Ecto neural progenitor cell (in vitro differentiated cells): ENCODE measurements at places on chromosomes 12 and 14.

DNA sequence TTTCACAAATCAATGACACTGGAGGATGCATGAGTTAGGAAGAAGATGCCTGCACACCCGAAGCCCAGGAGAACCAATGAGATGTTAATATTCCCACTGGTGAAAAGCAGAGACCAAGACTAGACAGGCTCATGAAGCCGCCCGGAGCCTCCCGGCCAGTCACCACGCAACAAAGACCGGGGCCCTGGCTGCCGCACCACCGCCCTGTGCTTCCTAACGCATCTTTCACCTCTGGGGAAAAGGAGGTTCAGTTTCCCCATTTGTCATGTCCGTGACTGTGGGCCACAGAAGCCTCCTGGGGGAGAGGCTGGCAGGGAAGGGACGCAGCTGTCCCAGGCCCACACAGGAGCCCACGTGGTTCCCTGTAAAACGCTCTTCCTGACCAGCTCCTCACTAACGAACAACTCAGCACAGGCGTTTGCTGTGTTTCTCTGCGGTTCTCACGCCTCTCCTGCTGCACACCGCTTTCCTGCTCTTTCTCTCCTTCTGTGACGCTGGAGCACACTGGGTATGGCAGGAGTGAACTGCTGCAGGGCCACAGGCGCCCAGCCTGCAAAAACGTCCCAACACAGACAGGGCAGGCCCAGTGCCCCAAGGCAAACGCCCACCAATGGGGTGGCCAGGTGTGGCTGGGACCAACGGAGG is 10.8 kb downstream of the RIMBP2 start:
- DNase-seq: peak; percentile 44

GRCh38 chr14:29799464-29800095 is 128.1 kb downstream of the PRKD1 start:
- no peak for DNase-seq

- DNase-seq: no peak
Measured at GRCh38 chr12:95258151-95258550, 40.5 kb downstream of the VEZT start.

DNA sequence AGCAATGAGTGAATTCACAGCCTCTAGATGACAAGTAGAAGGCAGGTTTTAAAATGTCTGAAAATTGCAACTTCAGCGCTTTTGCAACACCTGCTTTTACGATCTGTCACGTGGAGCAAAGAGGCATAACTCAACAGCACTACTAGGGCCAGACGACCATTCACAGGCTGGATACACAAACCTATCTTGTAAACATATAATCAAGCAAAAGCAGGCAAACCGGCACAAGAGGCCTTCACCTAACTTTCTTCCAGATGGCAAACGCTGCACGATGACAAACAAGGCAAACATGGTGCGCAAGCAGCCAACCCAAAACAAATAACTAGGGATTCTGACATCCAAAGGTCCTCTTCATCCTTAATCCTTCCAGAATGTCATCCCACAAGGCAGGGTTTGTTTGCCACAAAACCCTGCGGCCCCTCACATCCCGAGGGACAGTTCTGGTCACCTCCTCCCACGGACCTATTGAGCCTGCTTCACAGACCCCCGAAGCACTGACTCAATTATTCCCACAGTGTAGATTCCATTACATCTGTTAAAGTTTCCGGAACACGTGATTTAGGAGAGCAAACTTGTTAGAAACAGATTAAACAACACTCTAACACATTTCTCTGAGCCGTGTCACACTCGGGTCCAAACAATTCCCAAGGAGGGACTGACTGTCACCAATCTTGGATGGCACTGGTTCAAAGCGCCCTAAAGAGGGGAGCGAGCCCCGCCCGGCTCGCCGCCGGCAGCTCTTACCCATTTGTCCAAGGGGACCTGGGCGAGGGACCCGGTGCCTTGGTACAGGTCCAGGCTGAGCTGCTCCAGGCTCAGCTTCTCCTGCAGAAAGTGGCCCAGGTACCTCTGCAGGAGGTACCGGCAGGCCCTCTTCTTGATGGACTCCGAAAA is 823 bp downstream of the ATG2B start:
- DNase-seq: no peak

GRCh38 chr12:106816231-106816630 is 41.7 kb downstream of the RIC8B start:
- no peak for DNase-seq
